ENCODE measurements at places on chromosomes 2 and 18. TPM values are rescaled to one million over a fixed set of nuclear protein-coding genes. Genes with fewer than 3 reads are reported as not detected.

The HYCC2 gene
- total RNA-seq, result 9.1 TPM

The MOGAT1 gene
- not detected for total RNA-seq

The WNT10A gene
- not detected for total RNA-seq

The CXCR2 gene
- total RNA-seq, result not detected

The TSN gene
- total RNA-seq, result 41.2 TPM

The TLX2 gene
- 0.06 TPM for total RNA-seq

The TUBB8B gene
- total RNA-seq, result not detected

The TUBA3E gene
- total RNA-seq, result not detected

The IKZF2 gene
- total RNA-seq, result 5.5 TPM
